ENCODE measurements at places on chromosomes 3 and 15.

- no peak for DNase-seq
Measured at GRCh38 chr15:63232943-63233342, 43.5 kb downstream of the RAB8B start.

DNA sequence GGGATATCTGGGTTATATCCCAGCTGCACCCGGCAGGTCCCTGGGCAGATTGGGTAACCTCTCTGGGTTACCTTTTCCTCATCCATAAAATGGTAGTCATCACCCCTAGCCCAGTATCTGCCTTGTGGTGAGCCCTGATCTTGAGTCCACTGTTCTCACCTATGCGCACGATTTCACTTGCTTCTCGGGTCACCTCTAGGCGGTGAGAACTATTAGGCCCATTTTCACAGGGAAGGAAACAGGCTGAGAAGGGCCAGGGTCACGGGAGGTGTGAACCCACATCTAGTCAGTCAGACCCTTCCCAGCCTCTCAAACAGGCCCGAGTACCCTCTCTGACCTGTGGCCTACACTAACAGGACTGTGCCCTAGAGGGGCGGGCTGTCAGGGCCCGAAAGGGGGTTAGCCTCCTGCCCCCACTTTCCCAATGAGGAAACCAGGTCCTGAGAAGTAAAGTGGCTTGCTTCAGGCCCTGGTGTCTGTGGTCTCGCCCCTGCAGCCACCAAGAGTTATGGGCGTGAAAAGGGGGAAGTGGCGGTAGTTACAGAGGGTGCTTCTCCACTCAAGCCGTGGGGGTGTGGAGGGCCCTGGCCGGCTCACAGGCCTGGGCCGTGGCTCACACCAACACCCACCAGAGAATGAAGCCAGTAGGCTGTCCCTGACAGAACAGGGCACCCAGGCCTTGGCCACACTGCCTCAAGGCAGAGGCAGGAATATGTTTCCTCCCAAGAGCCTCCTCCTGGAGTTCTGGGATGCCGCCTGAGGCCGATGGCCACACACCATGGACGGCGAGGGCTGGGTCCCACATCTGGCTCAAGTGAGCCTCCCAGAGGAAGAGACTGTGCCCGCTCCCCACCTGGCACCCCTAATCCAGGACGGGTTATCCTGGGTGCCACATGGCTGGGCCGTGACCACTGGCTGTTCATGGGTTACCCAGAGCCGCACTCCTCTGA lies 19.5 kb downstream of the PSTPIP1 start:
- DNase-seq: no peak

DNA sequence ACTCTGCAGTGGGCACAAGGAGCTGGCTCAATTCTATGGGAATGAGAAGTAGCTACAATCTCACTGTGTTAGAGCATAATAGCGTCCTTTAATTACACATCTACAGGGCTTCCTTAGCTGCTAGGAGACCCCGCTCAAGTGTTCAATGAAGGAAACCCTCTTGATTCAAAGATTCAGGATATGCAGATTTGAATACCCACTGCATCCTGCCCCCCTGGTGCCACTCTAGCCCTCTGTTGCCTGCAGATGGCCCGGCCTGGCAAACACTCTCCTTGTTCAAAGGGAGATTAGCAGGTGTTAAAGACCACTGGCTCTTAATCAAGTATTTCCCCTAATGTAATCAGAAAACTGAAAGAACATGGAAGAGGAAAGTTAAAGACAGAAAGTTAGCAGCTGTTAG lies 356.6 kb downstream of the VGLL3 start:
- DNase-seq: no peak

DNA sequence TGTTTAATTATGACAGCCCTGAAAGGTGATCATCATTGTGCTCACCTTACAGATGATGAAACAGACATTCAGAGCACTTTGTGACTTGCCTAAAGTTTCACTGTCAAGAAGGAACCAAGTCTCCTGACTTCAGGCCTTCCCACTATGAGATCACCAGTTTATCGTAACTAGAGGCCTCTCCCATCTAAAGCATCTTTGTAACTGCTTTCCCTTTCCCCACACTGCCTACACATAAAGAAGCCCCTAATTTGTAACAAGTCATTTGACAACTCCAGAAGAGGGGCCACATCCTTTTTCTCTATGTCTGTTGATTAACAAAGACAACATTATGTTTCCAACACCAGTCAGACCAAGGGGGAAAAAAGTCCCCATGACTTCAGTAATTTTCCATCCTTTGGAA lies 1.1 kb downstream of the KLHL6 start:
- DNase-seq: no peak

- no peak for DNase-seq
Measured at GRCh38 chr3:111732252-111732879, 126.7 kb upstream of the PHLDB2 start.

GRCh38 chr3:176916777-176917176 lies 280.5 kb downstream of the TBL1XR1 start:
- no peak for DNase-seq

- no peak for DNase-seq
Measured at GRCh38 chr3:142273501-142273900, 48.1 kb upstream of the GK5 start.

DNA sequence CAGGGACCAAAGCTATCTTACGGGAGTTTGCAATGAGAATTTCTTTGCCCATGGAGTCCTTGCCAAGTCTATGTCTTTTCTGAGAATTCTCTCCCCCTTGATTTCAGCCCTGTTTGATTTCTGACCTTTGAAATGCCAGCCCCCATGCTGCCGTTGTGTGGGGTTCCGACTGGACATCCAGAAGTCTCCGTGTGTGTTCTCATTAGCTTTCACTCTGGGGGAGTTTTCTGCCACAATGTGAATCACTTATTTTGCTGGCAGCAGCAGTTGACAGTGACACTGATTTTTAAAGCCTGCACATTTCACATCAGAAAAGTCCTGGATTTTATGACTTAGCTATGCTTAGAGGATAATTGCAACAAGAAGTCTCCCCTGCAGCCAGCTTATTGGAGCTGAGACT lies 98.4 kb upstream of the CTDSPL start:
- DNase-seq: no peak

DNA sequence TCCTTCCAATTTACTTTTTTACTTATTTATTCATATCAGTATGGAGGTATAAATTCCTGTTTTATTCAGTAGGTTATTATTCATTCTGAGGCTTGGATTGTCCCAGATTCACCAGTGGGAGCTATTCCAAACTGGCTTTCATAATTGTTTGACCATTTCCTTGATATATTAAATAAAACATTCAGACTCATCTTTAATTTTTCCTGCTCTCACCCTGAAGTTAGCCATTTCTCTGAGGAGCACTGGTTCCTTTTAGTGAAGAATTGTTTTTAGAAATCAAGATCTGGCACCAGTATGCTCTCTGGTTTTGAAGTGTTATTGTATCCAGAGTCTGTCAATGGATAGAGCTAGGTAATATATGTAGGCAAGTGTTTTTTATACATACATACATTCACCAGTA lies 66.9 kb upstream of the DCBLD2 start:
- no peak for DNase-seq

GRCh38 chr3:197168606-197169005 lies 129.8 kb downstream of the DLG1 start:
- DNase-seq: no peak

GRCh38 chr3:45026957-45027356 lies 854 bp downstream of the CLEC3B start:
- no peak for DNase-seq

GRCh38 chr3:52124126-52124525 lies 30.1 kb downstream of the POC1A start:
- no peak for DNase-seq

DNA sequence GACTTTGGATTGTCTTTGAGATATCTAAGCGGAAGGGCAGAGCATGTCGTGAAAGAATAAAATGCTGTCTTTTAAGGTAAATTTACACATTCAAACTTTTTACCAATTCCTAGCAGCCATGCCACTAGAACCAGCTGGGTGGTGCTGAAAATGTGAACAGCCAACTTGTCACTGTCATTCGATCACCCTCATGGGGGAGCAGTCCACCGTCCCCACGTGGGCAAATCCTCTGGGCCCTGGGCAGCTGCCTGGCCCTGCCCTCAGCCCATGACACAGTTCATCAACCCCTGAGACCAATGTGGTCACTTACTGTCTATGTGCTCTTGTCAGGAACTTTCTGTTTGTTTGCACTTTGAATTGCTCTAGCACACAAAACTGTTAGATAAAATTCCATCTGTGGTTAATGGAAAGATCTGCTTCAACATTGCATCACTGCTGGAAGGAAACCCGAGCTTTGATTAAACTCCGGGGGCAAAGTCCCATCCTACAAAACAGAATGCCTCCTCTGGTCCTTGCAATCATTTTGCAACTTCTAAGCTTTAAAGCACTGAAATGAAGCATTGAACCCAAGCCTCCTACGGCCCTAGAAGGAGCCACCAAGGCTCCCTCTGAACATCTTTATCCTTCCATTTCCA lies 50.1 kb downstream of the PCSK6 start:
- no peak for DNase-seq

DNA sequence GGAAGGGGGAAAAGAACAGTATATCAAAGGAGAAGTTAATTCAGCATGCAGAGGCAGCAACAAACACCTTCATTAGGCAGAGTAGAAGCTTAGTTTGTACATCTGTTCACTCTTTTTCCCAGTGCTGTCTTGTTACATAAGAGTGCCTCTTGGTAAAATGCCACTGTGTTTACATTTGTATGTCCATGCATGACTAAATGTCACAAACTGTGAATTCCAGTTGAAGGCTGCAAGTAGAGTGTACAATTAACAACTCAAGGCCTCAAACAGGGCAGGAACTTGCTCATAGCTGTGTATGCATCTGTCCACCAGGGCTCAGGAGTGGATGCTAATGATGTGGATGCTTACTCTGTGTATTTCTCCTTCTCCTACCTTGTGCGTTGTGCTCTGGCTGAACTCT lies 214.2 kb upstream of the TPM1 start:
- no peak for DNase-seq

GRCh38 chr3:80215191-80215590 lies 447.4 kb upstream of the ROBO1 start:
- DNase-seq: no peak

DNA sequence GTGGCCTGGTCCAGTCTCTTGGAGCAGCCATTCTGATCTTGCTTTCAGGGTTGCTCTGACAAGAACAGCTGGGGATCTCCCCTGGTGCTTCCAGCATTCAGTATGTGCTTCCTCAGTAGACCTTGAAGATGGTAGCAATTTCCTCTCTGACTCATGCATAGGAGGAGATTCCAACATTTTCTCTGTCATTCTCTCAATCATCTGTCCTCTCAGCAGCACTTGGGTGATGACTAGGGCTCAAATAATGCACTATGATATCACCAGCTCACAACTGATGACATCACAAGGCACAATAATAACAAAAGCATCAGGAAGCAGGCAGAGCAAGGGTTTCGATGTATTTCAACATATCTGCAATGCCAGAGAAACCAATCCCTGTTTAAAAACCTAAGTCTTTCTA lies 52.7 kb downstream of the NFKBIZ start:
- DNase-seq: peak; percentile 87

GRCh38 chr3:46110701-46111493 lies 83.6 kb upstream of the XCR1 start:
- no peak for DNase-seq

DNA sequence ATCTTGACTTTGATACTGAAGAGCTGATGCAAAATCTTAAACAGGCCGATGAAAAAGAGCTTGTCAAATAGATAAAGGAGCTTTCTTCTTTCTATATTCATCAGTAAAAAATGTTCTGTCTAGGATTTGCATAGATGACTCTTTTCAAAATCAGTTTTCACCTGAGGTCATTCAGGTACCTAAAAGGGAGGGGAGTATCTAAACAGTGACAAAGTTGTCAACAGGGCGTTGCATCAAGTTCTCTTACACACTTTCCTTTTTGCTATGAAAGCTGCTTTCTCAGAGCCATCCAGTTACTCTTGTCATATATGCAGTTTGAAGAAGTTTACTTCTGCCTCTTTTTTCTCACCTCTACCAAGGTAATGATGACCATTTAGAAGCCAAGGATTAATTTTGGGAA lies 60.0 kb downstream of the AKAP13 start:
- no peak for DNase-seq

GRCh38 chr3:41175365-41175764 lies 23.9 kb upstream of the CTNNB1 start:
- no peak for DNase-seq

DNA sequence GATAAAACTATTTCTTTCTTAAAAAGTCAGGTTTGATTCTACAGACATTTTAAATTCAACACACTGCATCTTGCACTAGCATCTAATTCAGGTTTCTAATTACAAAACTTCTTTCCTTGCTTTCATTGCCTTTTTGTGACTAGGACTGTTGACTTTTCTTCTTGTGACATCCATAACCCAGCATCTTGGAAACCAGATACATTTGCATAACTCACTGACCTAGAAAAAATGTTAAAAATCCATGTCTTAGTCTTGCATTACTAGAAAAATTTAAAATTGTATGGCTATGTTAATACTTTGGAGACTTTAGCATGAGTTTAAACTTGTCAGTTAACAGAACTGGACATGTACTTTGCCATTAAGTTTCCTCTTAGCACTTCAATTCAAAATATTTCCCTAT lies 72.7 kb downstream of the DTWD1 start:
- no peak for DNase-seq

- no peak for DNase-seq
Measured at GRCh38 chr15:43360821-43361220, 10.0 kb downstream of the ZSCAN29 start.

DNA sequence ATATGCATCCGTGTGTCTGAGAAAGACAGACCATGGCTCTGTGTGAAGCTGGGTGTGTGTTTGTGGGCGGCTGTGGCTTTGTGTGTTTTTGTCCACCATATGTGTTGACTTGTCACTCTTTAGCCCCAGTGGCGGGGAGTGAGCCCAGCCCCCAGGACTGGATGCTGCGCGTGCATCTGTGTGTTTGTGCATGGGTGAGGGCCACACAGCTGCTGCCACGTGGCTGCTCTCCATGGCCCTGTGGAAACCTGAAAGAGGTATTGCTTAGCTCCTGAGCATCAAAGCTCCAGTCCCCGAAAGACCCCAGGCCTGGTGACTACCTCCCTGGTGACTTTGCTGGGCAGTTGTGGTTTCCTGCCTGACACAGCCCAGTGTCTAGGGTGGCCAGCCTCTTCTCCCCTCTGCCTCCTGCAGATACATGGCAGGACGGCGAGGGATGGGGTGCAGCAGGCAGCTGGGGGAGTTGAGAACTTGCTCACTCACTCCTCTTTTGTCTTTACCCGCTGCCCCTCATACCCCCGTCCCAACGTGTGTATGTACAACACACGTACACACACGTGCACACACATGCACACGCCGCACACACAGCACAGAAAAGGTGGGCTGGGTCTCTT lies 6.5 kb downstream of the EPHB3 start:
- no peak for DNase-seq
